ENCODE measurements at places on chromosomes 3 and 15. TPM values are rescaled to one million over a fixed set of nuclear protein-coding genes. Genes with fewer than 3 reads are reported as not detected.

Gene IL20RB
- polyA plus RNA-seq: 0.97 TPM

Gene CYP8B1
- 0.05 TPM for polyA plus RNA-seq

Gene LRRC15
- polyA plus RNA-seq: 0.10 TPM

Gene TOPBP1
- 25.2 TPM for polyA plus RNA-seq

Gene FEM1B
- 32.4 TPM for polyA plus RNA-seq

Gene MBNL1
- polyA plus RNA-seq: 57.8 TPM

Gene SGO1
- 4.1 TPM for polyA plus RNA-seq

Gene GADL1
- polyA plus RNA-seq: 26.7 TPM

Gene CHST13
- 0.18 TPM for polyA plus RNA-seq

Gene GOLGA8O
- 0.48 TPM for polyA plus RNA-seq

Gene DAZL
- polyA plus RNA-seq: not detected

Gene GOLGA8J
- 0.52 TPM for polyA plus RNA-seq

Gene KBTBD13
- polyA plus RNA-seq: 1.7 TPM

Gene STX19
- not detected for polyA plus RNA-seq

Gene PLA2G4E
- 1.8 TPM for polyA plus RNA-seq

Gene TXNRD3
- 8.6 TPM for polyA plus RNA-seq

Gene IFRD2
- polyA plus RNA-seq: 54.2 TPM

Gene GATA2
- polyA plus RNA-seq: 3.6 TPM

Gene SNTN
- polyA plus RNA-seq: not detected

Gene MORC1
- polyA plus RNA-seq: not detected

Gene SH3GL3
- polyA plus RNA-seq: 3.9 TPM

Gene FES
- 16.4 TPM for polyA plus RNA-seq

Gene MITF
- 9.0 TPM for polyA plus RNA-seq

Gene SHF
- 7.9 TPM for polyA plus RNA-seq

Gene SUCNR1
- 0.10 TPM for polyA plus RNA-seq

Gene POMGNT2
- polyA plus RNA-seq: 22.9 TPM

Gene EIF5A2
- 4.1 TPM for polyA plus RNA-seq

Gene P2RY1
- 4.1 TPM for polyA plus RNA-seq

Gene HYAL1
- 2.1 TPM for polyA plus RNA-seq

Gene HCLS1
- polyA plus RNA-seq: 9.9 TPM

Gene GOLGA8G
- polyA plus RNA-seq: not detected

Gene GTF2E1
- polyA plus RNA-seq: 11.6 TPM

Gene GPR87
- not detected for polyA plus RNA-seq

Gene HIGD2B
- not detected for polyA plus RNA-seq

Gene ZPLD1
- polyA plus RNA-seq: not detected
